Fibroblast of villous mesenchyme (primary cell): ENCODE measurements at places on chromosomes 7 and 10. TPM values are rescaled to one million over a fixed set of nuclear protein-coding genes. Genes with fewer than 3 reads are reported as not detected.

CLCN1 gene
- under 0.01 TPM in 2 replicates for total RNA-seq

ANXA8L1 gene
- 4.3 and 9.0 TPM in 2 replicates for total RNA-seq

ARF5 gene
- 75.6 and 83.1 TPM in 2 replicates for total RNA-seq

LAMB1 gene
- 438 and 483 TPM in 2 replicates for total RNA-seq

TBX20 gene
- 1.3 and 2.6 TPM in 2 replicates for total RNA-seq

ABLIM1 gene
- 10.0 and 18.6 TPM in 2 replicates for total RNA-seq

COL28A1 gene
- total RNA-seq = under 0.01 TPM in 2 replicates

GPR146 gene
- total RNA-seq = under 0.01 TPM in 1 of 2 replicates, not detected in the other

EVX1 gene
- total RNA-seq = not detected in 2 replicates

CWF19L1 gene
- total RNA-seq = 28.0 and 36.3 TPM in 2 replicates

TLL2 gene
- total RNA-seq = under 0.01 TPM in 1 of 2 replicates, not detected in the other

EMX2 gene
- 4.5 and 10.8 TPM in 2 replicates for total RNA-seq

ALDH18A1 gene
- 107 and 154 TPM in 2 replicates for total RNA-seq

ZNF467 gene
- total RNA-seq = 1.3 and 1.6 TPM in 2 replicates

PILRA gene
- 0.43 TPM in 1 of 2 replicates, not detected in the other for total RNA-seq

SORBS1 gene
- 8.2 and 13.2 TPM in 2 replicates for total RNA-seq

UNCX gene
- not detected in 2 replicates for total RNA-seq

FKBP6 gene
- total RNA-seq = not detected in 2 replicates

JAKMIP3 gene
- total RNA-seq = under 0.01 and 0.43 TPM in 2 replicates

HKDC1 gene
- 0.43 and 0.64 TPM in 2 replicates for total RNA-seq

ODAD2 gene
- 3.2 and 4.3 TPM in 2 replicates for total RNA-seq

VAX1 gene
- total RNA-seq = not detected in 2 replicates

C7orf57 gene
- under 0.01 and 0.43 TPM in 2 replicates for total RNA-seq

GIMAP8 gene
- total RNA-seq = under 0.01 TPM in 1 of 2 replicates, not detected in the other

PAXIP1 gene
- total RNA-seq = 9.3 and 10.4 TPM in 2 replicates

LIPJ gene
- under 0.01 TPM in 1 of 2 replicates, not detected in the other for total RNA-seq

ANK3 gene
- total RNA-seq = 1.3 and 5.8 TPM in 2 replicates

OPALIN gene
- total RNA-seq = not detected in 2 replicates

LLCFC1 gene
- total RNA-seq = not detected in 2 replicates

FUOM gene
- 7.3 and 13.2 TPM in 2 replicates for total RNA-seq

MCM10 gene
- total RNA-seq = 7.8 and 8.1 TPM in 2 replicates

SPDYE6 gene
- not detected in 2 replicates for total RNA-seq

EPO gene
- total RNA-seq = not detected in 2 replicates

VGF gene
- under 0.01 TPM in 1 of 2 replicates, not detected in the other for total RNA-seq
